AG10803 (cell line): ENCODE measurements at places on chromosomes 3 and 15.

DNA sequence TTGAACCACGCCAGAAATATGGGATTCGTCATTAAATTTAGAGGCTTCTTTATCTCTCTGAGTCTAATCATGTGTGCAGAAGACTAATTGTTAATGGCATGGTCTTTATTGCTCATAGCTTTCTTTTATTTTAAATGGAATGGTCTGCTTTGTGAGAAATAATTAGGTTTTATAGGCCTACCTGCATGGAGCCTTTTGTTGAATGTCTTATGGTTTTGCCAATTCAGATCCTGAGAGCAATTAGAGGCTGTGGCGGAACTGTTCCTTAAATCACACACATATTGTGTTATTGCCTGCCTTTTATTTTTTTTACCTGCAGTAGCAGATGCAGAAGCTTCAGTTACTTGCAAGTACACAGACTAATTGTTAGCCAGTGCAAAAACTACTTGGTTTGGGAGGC, 306.2 kb downstream of the NLGN1 start:
- no peak for DNase-seq

DNA sequence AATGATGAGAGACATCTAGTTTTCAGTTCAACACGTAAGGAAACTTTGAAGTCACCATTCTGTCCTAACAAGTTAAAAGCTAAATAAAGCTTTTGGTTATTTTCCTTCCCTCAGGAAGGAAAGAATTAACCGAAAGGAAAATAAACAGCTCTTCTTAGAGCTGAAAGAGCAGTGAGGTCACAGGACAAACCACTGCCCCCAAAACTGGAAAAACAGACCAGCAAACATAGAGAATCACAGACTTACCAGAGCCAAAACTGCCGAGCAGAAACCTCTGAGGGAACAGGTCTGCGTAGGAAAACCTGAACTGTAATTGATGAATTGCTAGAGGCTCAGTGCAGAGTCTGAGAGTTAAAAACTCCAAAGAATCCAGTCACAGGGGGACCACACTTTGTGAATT, 14.7 kb downstream of the USP50 start:
- no peak for DNase-seq

GRCh38 chr3:121566773-121567172, 976 bp upstream of the ARGFX start:
- no peak for DNase-seq

DNA sequence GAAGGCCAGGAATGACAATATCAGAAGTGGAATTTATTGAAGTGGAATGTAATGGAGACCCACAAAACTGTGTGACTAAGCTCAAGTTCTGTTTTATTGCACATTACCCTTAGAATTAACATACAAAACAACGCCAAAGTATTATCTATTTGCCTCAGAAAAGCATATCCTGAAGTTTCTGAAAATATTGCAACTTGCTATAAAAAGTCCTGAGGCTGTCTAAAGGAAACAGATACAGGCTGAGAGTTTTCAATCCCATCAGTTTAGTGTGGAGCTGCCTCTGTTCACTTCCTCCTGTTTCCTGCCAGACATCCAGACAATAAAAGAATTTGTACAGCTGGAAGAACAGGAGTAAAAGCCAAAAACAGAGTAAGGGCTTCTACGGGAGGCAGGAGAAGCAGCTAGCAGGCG, 108.8 kb downstream of the FBN1 start:
- peak; percentile 71 for DNase-seq

GRCh38 chr3:29334706-29335105, 53.8 kb downstream of the RBMS3 start:
- DNase-seq: no peak

- DNase-seq: peak; percentile 68
Observed at GRCh38 chr3:185280572-185281365, 26.9 kb upstream of the EHHADH start.

DNA sequence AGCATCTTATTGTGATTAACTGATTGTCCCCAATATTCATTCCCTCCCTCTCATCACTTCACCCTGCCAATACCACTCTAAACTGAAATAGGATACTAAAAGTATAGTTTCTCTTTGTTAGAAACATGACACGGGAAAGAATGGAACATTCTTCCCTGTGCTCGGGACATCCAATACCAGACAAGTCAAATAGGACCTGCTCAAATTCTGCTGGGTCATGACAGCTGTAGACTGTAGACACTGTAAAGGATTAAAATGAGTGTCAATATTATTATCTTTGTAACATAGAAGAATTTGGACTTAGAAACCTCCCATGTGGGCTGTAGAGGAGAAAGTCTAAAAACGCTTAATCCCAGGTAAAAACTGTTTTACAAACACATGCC, 315.0 kb upstream of the NR2E3 start:
- no peak for DNase-seq

- DNase-seq: no peak
Observed at GRCh38 chr3:32960404-32961170, 9.1 kb downstream of the CCR4 start.
